ENCODE measurements at places on chromosomes 7 and 10.
A peak's percentile ranks its signal among the peaks of the same experiment; 100 is the strongest.

GRCh38 chr10:70921285-70921684 lies 32.9 kb upstream of the PCBD1 start:
- DNase-seq: no peak

- no peak for DNase-seq
Measured at GRCh38 chr7:8179486-8179885, 82.5 kb downstream of the ICA1 start.

- DNase-seq: no peak
Measured at GRCh38 chr7:70791341-70791740, 340.6 kb upstream of the GALNT17 start.

DNA sequence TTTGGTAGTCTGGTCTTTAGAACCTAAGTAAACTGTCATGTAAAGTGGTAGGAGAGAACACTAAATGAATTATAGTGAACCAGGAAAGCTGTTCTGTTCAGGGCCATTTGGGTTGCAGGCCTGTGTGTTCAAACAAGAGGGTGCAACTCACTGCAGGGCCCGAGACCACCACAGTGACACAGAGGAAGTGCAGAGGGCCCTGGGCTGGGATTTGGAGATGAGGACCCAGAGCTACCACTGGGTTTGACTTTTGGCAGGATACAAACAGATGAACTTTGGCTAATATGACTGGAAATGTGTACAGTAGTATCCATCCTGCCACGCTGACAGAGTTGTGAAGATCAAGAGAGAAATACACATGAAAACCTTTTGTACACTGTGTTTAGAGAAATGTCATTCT lies 9.8 kb downstream of the MMP21 start:
- DNase-seq: no peak

GRCh38 chr7:95471071-95471470 lies 14.7 kb upstream of the ASB4 start:
- DNase-seq: no peak

- no peak for DNase-seq
Measured at GRCh38 chr7:55733241-55734140, 129.1 kb downstream of the SEPTIN14 start.

- DNase-seq: peak; percentile 14
Measured at GRCh38 chr10:7887174-7887816, 69.0 kb downstream of the TAF3 start.

GRCh38 chr10:79246209-79246581 lies 101.1 kb upstream of the PPIF start:
- no peak for DNase-seq

DNA sequence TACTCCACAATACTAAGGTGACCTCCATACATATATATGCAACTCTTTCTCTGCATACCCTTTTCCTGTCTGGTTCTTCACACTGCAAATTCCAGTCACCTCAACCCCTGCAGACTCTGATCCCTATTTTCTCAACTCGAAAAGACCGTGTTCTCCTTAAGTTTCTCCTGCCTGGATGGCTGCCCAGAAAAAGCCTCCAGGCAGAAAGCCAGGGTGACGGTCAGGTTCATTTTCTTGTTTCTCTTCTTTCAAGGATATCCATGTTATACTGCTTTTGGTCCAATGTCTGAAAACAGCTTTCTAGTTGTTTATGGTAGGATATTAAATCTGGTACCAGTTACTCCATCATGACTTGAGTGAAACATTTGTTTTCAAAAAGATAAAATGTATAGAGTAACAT lies 267.8 kb upstream of the MYO3A start:
- DNase-seq: no peak

- no peak for DNase-seq
Measured at GRCh38 chr10:50439806-50440205, 183.9 kb downstream of the SGMS1 start.

- DNase-seq: peak; percentile 53
Measured at GRCh38 chr10:6416892-6417512, 163.1 kb downstream of the PRKCQ start.

DNA sequence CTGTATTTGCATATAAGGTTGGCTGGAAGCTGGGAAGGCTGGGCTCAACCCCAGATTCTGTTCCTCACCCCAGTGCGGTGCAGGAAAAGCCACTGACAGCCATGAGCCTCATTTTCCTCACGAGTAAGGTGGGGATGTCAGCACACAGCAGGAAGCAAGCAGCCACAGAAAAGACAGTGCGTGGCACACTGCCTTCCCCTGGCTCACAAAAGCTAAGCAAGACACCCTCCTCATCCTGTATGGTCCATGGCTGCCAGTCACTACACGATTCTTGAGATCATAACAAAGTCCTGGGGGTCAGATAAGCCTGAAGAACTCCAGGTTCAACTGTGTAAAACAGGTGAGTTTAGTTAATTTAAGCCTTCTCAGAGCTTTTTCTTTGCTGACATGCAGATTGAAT lies 28.9 kb upstream of the DDC start:
- no peak for DNase-seq

DNA sequence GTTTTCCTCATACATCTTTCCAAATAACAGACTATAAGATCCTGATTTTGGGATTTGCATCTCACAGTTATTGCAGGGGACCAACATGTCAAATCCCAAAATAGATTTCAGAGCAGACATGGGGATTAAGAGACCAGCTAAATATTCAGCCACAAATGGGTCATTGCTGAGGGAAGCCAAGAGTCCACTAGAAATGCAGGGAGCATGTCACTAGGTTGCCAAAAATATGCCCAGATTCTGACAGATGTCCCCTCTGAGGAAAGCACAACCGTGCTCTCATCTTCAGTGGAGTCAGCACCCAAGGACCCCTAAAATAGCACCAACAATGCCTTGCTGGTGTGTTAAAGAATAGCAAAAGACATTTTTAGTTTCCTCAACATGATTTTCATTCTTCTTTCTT lies 56.2 kb upstream of the AGK start:
- DNase-seq: no peak

- DNase-seq: peak; percentile 67
Measured at GRCh38 chr10:4733150-4733842, 92.7 kb upstream of the AKR1E2 start.

- peak; percentile 22 for DNase-seq
Measured at GRCh38 chr7:2629746-2630681, 1.8 kb upstream of the TTYH3 start.

DNA sequence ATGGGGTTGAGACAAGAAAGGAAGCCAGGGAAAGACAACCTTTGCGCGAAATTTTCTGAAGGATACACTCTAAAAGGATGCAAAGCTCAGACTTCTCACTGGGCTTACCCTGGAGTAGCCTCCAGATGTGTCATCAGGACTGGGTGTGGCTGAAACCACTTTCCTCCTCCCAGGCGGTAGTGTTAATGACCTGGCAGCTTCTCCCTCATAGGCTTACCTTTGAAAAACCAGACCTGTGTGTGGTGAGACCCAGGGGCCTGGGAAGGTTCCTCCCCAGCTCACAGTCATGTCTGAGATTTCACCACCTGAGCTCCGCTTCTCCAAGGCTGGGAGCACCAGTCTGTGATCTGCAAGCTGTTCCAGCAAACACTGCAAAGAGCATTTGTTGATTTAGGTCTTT lies 93.7 kb downstream of the EPC1 start:
- DNase-seq: peak; percentile 43

GRCh38 chr7:19020062-19020461 lies 97.4 kb downstream of the TWIST1 start:
- no peak for DNase-seq

- DNase-seq: no peak
Measured at GRCh38 chr7:119983468-119983867, 289.5 kb upstream of the KCND2 start.

DNA sequence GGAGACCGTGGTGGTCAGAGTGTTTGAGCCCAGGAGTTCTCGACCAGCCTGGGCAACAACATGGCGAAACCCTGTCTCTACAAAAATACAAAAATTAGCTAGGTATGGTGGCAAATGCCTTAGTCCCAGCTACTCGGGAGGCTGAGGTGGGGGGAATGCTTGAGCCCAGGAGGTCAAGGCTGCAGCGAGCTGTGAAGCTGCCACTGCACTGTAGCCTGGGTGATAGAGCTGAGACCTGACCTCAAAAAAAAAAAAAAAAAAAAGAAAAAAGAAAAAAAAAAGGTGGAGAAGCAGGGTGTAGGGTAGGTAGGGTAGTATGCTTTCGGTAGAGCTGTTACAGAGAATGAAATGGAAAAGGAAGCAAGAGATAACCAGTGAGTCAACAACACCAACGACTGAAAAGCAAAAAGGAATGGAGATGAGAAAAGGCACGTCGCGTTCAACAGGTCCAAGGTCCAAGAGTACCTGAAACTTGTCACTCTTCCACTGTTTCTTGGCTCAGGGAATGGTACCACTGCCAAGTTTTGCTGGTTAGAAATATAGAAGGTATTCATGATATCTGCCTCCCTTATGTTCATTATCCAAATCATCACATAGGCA lies 4.3 kb upstream of the RSBN1L start:
- DNase-seq: no peak

DNA sequence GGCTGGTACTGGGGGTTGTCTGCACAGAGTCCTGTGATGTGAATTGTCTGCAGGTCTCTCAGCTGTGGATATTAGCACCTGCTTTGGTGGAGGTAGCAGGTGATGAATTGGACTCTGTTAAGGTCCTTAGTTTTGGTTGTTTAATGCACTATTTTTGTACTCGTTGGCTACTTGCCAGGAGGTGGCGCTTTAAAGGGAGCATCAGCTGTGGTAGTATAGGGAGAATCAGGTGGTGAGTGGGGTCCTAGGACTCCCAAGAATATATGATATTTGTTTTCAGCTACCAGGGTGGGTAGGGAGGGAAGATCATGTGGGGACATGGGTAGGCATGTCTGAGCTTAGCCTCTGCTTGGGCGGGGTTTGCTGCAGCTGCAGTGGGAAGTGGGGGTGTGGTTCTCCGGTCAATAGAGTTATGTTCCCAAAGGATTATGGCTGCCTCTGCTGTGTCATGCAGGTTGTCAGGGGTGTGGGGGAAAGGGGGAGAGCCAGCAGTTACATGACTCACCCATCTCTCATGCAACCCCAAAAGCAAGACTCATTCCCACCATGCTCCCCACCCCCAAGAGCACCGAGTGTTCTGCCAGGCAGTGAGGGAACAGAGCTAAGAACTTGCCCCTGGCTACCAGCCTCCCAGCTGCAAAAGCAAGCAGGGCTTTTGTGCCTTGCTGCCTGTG lies 53.7 kb upstream of the ZNF273 start:
- DNase-seq: no peak

GRCh38 chr10:101708870-101709269 lies 13.9 kb upstream of the FBXW4 start:
- DNase-seq: no peak

- no peak for DNase-seq
Measured at GRCh38 chr7:29565634-29565981, 2.0 kb downstream of the PRR15 start.

GRCh38 chr7:128833148-128833945 lies 3.1 kb downstream of the FLNC start:
- no peak for DNase-seq

- DNase-seq: no peak
Measured at GRCh38 chr10:98172073-98172472, 37.6 kb downstream of the R3HCC1L start.

DNA sequence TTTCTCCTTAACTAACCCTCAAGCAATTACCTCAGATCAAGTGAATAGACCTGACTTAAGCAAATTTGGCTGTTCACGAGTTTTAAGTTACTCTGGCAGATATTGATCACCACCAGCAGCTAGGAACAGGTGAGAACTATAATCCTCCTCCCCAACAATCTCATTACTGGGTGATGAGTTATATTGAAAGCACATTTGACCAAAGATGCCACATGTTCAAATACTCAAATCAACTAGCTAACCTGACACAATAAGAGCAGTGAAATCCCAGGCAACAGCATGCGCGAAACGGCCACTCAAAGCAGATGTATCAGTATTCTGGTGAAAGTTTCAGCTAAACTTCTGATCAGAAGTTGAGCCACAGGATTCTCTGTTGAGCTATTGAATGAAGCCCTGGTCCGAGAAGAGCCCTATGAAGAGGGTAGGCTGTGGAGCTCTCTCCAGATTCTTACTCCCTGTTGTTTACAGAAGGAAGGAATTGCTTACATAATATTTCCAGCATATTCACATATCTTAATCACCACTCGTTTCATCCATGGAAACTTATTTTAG lies 52.6 kb downstream of the CAV1 start:
- no peak for DNase-seq

DNA sequence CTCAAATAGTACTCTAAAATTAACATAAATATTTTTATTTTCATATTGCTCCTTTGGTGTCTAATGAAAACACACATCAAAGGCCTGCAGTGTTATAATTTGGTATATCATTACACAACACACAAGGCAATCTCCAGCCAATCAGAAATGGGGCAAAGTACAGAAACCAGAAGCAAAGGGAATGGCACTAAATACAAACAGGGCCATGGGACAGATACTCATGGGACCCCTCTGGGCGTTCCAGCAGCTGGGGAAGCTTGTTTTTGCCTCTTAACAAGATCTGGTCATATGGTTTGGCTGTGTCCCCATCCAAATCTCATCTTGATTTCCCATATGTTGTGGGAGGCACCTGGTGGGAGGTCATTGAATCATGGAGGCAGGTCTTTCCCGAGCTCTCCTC lies 551.8 kb upstream of the NRP1 start:
- DNase-seq: no peak

- peak; percentile 24 for DNase-seq
Measured at GRCh38 chr7:79461660-79462059, 8.2 kb upstream of the MAGI2 start.

- DNase-seq: no peak
Measured at GRCh38 chr7:66507764-66508296, 120.9 kb upstream of the KCTD7 start.

DNA sequence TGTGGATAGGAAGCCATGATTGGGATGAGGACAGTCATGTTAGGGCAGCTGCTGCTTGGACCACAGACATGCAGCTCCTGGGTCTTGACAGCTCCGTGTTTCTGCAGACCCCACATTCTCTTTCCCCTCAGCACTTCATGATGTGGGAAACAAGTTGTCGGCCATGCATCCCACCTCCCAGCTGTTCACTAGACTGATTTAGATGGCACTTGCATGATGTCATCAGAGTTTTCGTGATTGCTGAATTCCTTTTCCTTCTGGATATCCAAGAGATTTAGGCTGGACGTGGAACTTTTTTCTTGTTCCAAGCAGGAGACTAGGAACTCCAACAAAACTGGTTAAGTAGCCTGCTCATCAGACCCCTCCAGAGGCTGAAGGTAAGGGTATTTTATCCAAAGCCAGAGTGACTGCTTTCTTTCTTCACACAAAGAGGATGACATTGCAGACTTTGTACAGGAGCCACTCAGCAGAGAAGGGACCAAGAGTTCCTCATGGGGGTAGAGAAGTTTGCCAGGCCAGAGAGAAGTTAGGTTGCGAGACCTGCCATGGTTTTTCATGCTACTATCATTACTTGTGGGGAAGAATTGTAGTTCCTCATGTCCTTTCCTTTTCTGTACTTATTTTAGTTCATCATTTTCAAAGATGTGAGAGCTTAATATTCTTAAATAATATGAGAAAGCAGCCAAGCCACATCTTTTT lies 117.7 kb upstream of the GJD4 start:
- DNase-seq: no peak

DNA sequence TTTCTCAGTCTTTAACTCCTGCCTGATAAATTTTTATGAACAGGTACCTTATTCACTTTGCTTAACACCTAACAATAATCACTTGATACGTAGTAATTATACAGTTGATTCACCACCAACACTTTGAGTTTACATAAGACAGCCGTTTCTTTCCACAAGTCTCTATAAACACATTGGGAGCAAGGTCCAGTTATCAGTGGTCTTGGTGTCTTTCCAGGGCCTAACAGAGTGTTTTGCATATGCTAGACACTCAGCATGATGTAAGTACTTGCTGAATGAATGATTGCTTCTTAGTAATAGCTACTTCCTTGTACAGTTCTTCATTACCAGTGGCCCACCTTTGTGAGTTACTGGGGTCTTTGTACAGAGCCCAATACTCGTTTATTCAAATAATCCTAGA lies 6.4 kb downstream of the CLDN12 start:
- DNase-seq: peak; percentile 33

GRCh38 chr7:96823274-96823673 lies 113.6 kb upstream of the SEM1 start:
- peak; percentile 23 for DNase-seq

Data from Caki2 (cell line).